Hematopoietic multipotent progenitor cell treated with erythropoietin and hydrocortisone succinate and interleukin-3 and kit ligand, for 4 days (in vitro differentiated cells): ENCODE measurements at places on chromosomes 2 and 18.

- no peak for DNase-seq
These were observed 154.4 kb upstream of the COL3A1 start for GRCh38 chr2:188819792-188820191.

DNA sequence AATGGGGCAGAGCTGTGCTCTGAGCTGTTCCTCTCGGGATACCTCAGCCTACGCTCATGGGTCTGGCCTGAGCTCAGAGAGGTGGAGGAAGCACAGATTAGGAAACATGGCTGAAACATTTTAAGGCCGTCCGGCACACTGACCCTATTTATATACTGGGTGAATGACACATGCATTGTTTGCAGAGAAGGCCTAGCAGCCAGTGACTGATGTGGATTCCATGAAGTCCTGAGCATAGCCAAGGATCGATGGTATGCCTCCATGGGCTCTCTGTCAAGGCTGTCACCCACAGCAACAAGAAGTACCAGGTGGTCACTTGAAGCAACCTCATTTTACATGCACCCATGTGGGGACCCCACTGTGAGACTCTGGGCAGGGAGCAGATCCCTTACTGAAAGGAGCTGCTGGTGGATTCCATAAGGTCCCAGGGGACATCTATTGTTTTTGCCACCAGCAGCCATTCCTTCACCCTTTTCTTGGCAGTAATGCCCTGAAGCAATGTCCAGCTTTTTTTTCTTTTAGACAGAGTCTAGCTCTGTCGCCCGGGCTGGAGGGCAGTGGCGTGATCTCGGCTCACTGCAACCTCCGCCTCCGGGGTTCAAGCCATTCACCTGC lies 8.4 kb downstream of the PTMA start:
- no peak for DNase-seq

GRCh38 chr2:98446850-98447249 lies 2.2 kb downstream of the INPP4A start:
- DNase-seq, result no peak

GRCh38 chr18:54828281-54828881 lies at the start of gene RAB27B:
Gene RAB27B, plus strand, starts transcription at chr18:54828477. Its CDS starts 49,109 bp downstream, at chr18:54877586.
- DNase-seq, result peak; percentile 92

- peak; percentile 20 for DNase-seq
These were observed 5.9 kb upstream of the ELAC1 start for GRCh38 chr18:50961974-50962373.

DNA sequence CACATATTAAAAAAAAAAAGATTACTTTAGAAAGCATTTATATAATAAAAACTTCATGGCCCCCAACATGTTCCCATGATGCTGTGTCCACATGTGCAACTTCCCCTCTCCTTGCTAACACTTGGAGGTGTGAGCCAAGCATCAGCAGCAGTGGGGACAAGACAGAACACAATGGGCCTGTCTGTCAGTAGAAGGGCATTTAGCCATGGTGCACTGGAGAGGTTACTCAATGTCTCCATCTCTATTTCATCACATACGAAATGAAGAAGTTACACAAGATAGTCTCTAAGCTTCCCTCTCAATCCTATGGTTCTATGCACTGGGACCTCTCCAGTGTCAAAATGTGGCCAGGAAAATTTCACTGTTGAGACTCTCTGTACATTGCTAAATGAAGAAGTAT lies 2.5 kb downstream of the VIT start:
- DNase-seq, result peak; percentile 71

DNA sequence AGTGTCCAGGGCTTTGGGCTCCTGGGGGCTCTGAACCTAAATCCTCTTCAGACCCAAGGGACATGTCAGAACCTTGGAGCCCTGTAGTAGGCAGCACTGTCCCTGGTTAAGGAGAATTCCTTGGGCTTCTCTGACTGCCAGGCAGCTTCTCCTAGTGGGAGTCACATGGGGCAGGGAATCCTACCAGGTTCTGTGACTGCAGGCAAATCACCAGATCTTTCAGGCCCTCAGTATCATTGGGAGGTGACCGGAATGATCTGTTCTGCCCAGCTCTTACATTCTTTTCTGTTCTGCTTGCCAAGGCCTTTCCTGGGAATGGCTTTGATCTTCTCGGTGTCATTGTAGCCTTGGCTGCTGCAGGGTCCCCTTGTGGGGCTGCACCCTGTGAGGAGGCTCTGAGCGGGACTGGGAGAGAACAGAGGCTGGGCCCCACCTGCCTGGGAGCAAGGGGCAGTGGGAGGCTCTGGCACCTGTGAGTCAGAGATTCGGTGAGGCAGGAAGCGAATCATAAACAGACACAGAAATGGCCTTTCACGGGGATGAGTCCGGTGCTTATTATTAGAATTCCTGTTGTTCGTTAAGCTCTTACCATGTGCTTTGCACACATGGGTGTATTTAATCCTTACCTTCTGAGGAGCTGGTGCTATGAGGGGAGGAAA lies 14.1 kb downstream of the CEP68 start:
- no peak for DNase-seq

DNA sequence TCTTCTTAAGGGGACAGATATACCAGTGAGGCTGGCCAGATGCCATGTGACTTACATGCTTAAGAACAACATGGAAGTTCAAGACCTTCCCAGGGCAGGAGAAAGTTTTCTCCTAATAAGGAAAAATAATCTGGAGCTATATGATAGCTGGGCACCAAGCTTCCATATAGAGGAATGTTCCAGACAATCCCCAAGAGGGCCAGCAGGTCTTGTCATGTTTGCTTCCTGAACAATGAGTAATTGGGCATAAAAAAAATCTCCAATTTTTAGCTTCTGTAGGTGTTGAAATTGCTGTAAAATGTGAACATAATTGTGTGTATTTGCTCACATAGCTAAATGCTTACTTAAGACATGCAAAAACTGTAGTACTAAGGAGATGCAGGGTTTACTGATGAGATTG lies 809.5 kb upstream of the PIK3C3 start:
- no peak for DNase-seq

DNA sequence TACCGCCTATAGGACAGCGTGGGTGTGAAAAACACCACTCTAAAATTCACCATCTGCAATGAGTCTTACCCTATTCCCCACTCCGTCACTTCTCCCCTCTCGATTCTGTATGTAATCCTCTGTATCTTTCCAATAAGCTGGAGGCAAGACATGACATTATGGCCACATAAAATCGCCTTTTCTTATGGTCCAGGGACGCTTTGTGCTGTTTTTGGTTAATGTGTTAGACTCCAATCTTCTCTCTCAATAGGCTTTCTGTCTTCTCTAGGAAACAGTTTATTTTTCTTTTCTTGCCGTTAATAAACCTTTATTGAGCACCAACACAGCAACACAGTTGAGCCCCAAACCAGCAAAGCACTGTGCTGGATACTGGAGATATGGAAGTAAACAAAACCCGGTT lies 37.9 kb upstream of the ZCCHC2 start:
- no peak for DNase-seq

DNA sequence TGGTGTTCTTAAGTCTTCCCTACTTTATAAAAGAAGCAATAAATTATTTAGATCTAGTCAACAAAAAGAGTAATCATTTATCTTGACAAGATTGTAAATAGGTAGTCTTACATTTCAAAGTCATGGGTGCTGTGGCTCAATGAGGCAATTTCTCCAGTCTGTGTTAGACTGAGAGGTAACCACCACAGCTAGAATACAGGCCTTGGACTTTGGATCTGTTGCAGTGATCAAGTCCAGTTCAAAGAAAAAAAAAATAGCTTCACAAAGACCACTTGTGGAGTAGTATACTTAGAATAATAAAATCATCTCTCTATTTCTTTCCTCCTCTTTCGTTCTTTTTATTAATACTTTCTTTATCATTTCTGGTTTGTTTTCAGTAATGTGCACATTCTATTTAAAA lies 93.1 kb upstream of the FSIP2 start:
- DNase-seq, result no peak

GRCh38 chr2:156476021-156476849 lies 40.1 kb downstream of the GPD2 start:
- no peak for DNase-seq

GRCh38 chr18:13372531-13372951 lies 154.0 kb downstream of the LDLRAD4 start:
- DNase-seq, result no peak

DNA sequence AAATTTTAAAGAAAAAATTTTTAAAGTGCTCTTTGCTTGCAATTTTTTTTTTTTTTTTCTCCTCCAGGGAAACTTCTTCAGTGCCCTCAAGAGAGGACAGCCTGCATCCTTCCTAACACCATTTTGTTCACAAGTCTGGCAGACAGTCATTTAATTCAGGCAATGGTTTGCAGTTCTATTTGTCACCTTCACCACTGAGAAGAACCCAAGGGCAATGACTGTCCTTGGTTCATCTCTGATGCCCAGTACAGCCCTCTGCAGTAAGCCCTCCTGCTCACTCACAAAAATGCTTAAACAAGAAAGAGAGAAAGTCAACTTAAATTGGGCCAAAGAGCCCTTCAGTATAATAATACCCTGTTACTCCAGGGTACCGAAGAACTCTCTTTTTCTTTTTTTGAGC lies 52.4 kb downstream of the TGFA start:
- DNase-seq, result no peak

DNA sequence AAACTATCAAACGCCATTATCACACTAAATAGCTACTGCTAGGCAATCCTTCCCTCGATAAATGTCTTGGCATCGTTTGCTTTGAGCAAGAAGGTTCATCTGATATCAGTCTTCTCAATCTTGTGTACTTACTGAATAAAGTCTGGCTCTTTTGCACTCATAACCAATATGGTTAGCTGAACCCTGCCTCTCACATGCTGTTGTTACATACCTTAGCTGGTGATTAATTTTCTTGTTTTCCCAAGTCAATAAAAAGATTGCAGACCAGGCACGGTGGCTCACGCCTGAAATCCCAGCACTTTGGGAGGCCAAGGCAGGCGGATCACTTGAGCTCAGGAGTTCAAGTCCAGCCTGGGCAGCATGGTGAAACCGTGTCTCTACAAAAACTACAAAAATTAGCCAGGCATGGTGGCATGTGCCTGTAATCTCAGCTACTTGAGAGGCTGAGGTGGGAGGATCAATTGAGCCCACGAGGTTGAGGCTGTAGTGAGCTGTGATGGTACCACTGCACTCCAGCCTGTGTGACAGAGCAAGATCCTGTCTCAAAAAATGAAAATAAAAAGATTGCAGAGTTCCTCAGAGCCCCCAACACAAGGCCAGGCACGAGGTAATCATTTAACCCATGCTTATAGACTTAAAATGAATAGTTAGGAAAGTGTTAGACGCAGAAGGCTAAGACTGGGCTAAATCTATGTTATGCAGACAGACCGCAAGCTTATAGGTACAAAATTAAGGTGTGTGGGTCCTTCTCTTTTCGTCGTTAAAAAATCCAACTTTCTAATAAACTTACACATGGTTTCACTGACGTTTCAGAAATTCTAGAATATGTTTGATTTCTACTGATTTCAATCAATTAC lies 177.5 kb downstream of the ALPK2 start:
- no peak for DNase-seq

- no peak for DNase-seq
These were observed 169.4 kb downstream of the PLCL1 start for GRCh38 chr2:197973772-197974171.

- DNase-seq, result no peak
These were observed 442.3 kb downstream of the GRB14 start for GRCh38 chr2:164178835-164179465.

DNA sequence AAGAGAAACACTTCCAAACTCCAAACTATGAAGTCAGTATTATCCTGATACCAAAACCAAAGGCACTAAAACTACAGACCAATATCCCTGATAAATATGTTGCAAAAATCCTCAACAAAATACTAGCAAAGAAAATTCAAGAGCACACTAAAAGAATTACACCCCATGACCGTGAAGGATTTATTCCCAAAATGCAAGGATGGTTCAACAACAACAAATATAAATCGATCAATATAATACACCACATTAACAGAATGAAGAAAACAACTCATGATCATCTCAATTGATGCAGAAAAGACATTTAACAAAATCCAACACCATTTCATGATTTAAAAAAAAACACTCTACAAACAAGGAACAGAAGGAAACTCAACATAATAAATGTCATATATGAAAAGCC lies 50.5 kb downstream of the IWS1 start:
- DNase-seq, result no peak

DNA sequence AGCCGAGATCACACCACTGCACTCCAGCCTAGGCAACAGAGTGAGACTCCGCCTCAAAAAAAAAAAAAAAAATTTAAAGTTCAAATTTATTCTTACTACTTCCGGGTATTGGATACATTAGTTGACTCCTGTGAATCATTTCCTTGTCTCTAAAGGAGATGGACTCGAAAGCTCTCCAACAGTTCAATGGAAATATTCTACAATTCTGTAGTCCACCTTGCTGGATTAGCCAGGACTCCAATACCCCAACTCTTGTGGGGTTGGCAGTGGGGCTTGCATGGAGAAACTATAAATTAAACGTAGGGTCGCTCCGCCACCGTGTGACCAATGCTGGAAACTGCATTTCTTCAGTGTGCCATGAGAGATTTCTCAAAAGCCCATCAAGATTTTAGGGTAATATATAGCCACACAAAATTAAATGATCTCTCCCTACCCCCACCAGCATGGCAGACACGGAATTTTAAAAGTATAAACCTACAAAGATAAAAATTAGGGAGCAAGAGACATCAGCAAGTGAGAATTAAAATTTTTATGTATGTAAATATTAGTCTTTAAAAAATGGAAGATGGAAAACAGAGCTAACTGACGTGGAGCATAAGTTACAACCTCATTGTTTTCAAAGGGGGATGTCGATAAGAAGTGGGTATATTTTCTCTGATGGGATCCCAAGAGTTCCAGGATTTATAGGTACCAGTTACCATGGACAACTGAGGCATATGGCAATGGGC lies 27.8 kb upstream of the GAREM2 start:
- peak; percentile 86 for DNase-seq

GRCh38 chr18:6666012-6666685 lies 63.4 kb upstream of the ARHGAP28 start:
- DNase-seq, result no peak

GRCh38 chr2:186544255-186544675 lies 45.6 kb upstream of the ITGAV start:
- no peak for DNase-seq
